ENCODE measurements at places on chromosomes 11 and 22.
A peak's percentile ranks its signal among the peaks of the same experiment; 100 is the strongest.

DNA sequence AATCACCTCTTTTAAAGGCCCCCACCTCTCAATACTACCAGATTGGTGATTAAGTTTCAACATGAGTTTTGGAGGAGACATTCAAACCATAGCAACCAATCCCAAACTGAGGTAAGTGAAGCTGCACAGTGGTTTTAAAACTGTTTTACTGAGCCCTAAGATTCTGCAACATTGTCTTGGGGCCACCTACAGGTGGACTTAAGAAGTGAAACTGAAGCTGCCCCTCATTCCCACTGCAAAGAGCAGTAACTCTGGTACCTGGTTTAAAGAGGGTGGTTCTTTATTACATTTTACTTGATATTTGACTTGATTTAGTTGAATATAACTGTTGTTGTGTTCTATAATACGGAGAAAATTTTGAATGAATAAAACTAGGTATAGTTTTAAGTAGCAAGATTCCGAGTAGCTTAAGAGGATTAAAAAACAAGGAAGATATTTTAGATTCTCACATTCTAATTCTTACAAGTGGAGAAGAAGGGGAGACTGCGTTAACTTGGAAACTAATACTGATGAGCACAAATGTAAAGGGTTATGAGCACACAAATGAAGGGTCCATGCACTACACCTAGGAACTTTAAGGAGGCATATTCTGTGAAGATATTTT, 26.7 kb downstream of the SYT9 start:
- peak; percentile 15 for DNase-seq

DNA sequence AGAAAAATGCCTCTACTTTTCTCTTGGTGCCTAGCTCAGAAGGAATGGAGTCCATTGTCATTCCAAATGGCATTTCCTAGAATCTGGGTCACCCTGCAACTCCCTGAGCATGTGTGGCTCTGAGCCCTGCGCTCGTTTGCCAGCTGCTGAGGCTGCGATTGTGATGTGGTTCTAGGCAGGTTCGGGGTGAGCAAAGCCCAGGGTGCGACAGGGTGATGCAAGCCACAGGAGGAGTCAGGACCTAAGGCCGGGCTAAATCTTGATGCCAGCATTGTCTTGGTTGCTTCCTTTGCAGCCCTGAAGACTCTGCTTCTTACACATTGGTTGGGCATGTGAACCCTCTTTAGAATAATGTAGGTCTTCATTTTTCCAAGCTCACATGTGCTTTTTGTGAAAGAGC, 131.0 kb downstream of the MORC2 start:
- no peak for DNase-seq

DNA sequence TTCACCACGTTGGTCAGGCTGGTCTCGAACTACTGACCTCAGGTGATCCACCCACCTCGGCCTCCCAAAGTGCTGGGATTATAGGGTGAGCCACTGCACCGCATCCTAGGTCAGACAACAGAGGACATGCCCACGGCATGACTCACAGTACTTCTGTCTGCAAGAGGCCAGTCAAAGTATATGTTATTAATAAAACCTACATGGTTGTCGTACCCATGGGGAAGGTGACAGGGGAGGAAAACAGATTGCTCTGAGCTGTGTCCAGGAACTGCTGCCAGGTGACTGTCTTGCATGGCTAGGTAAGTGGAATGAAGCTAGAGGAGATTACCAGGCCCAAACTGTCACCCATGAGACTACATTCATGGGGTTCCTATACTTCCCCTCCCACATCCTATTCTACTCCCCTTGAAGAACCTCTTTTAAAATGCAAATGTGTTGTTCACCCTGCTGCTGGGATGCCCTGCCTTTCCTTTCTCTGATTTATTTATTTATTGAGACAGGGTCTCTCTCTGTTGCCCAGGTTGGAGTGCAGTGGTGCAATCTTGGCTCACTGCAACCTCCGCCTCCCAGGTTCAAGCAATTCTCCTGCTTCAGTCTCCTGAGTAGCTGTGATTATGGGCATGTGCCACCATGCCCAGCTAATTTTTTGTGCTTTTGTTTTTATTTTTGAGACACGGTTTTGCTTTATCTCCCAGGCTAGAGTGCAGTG, 2.0 kb upstream of the NLRX1 start:
- peak; percentile 67 for DNase-seq

DNA sequence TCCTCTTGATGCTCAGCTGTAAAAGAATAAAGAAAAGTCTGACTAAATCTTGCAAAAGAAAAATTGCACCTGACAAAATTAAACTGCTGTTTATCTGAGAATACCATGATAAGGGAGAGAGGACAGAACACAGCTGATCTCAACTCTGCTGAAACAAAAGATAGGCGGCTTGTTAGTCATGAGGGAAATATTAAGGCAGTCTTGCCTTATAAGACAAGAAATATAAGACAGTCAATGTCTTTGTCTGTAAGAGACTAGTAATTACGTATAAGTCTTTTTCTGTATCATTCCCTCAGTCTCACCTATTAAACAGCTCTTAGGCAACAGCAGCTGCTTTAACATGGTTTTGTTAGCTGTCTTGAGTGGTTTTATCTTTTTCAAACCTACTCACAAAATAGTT, 296.6 kb downstream of the LUZP2 start:
- no peak for DNase-seq

- no peak for DNase-seq
These were observed at the start of gene TPBGL for GRCh38 chr11:75240311-75241035. Gene TPBGL, plus strand, starts transcription at chr11:75240774. Its CDS starts 276 bp downstream, at chr11:75241050.

GRCh38 chr11:113464416-113464815, 10.8 kb downstream of the DRD2 start:
- peak; percentile 69 for DNase-seq

DNA sequence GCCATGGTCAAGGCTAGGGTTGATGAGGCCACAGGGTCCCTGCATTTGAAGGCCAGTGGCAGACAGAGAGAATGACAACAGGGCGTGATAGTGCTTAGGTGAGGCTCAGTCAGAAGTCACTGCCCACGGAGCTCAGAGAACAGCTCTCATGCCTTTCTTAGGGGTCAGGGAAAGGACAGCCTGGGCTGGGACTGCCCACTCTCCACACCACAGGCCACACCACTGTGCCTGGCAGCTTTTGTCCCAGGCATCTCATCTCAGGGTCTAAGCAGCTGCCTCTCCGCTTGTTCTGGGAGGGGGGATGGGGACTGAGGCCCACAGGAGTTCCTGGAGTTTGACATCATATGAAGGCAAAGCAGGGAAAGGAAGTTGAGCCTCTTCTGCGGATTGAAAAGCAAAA, 150.2 kb upstream of the B3GAT1 start:
- no peak for DNase-seq

- peak; percentile 19 for DNase-seq
These were observed 16.3 kb upstream of the ARFGAP3 start for GRCh38 chr22:42873356-42873755.

DNA sequence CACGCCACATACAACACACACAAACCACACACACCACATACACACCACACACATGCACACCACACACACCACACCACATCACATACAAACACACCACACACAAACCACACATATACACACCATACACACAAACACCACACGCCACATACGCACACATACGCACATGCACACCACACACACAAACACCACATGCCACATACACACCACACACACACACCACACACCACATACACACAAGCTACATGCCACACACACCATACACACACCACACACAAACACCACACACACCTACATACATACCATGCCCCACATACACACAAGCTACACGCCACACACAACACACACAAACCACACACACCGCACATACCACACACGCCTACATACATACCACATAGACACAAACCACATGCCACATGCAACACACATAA, 15.7 kb upstream of the TH start:
- DNase-seq = no peak

DNA sequence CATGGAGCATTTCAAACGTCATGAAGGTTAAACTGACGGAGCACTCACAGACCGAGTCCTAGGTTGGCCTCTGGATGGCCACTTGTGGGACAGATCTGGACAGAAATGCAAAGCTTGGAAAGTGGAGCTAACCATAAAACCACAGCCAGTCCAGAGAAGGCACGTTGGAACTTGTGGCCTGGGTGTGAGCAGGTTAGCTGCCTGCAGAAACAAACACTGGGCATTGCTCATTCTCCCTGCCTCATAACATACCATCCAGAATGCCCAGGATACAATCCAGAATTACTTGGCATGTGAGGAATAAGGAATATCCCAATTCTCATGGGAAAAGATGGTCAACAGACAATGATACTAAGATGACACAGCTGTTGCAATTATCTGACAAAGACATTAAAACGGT, 1005.0 kb downstream of the TBC1D22A start:
- no peak for DNase-seq

DNA sequence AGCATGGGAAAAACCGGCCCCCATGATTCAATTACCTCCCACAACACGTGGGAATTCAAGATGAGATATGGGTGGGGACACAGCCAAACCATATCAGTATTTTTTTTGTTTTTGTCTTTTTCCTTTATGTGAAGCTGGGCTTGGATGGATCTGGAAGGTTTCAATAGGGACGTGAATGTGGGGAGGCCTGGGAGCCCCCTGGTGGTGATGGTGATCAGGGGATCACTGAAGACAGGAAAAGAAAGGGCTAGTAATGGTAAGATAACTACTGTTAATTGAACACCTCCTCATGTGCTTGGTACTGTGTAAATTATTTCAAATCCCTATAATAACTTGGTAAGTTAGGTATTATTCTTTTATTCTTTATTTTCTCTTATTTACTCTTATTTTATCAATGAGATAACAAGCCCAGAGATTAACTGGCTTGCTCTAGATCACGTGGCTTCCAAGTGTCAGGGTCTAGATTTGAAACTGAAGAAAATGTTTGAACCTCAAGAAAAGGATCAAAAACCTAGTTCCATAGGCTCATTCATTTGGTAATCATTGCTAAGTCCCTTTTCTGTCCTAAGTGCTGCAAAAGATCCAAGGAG, 364.2 kb downstream of the TENM4 start:
- peak; percentile 10 for DNase-seq

DNA sequence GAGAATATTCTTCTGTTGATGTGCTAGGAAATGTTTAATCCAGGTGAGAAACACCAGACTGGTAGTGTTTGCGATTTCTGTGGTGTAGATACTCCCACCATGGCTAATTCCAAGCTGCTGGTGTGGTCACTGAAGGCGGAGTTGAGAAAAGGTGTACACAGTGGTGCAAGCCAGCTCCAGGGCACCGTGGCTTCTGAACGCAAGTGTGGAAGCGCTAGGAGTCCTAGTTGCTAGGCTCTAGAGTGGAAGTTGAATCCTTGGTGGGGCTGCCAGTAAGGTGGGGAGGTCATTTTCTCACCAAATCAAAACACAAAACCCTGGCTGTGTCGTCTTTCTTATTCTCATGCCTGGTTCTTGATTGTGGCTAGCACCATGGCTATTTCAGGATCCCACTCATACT, 61.6 kb downstream of the ZBTB16 start:
- DNase-seq = no peak

GRCh38 chr11:125504580-125504979, 8.5 kb upstream of the FEZ1 start:
- DNase-seq = no peak

DNA sequence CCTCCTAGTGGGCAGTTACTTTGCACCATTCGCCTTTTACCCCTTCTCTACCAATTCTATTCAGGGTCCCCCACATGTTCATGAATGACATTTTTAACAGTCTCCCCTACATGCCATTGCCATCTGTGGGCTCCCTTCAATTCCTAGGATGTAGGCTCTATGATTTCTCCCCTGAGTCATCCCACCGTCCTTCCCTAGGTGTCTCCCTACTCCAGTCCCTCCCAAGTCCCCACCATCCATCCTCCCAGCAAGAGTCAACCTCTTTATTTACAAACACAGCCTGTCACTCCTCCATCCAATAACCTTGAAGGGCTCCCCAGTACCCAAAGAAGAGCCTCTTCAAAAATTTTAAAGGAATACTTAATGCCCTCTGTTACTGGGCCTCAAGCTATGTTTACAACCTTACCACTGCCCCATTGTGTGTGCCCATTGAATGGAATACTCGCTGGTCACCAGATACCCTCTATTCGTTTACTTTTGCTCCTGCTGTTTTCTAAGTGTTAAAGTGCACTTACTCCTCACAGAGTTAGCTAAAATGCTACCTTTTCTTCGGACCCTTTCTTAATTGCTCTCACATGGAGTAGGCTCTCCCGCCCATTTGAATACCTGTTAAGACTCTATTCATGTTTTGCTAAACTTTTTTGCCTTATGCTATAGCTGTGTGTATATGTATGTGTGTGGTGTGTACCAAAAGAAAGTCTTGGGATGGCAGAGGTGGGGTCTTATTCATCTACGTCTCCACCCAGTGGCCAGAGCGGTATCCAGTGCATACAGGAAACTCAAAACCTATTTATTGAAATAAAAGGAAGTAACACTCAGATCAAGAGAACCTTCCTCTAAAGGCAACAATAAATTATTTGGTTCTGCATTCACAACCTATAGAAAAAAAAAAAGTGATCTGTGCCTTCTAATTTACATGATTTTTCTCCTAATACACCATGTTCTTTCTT, 235.8 kb upstream of the CCDC90B start:
- no peak for DNase-seq

- no peak for DNase-seq
These were observed 3.5 kb downstream of the LARGE2 start for GRCh38 chr11:45926001-45926401.

GRCh38 chr11:47333526-47333845, 19.0 kb downstream of the MYBPC3 start:
- DNase-seq = no peak

DNA sequence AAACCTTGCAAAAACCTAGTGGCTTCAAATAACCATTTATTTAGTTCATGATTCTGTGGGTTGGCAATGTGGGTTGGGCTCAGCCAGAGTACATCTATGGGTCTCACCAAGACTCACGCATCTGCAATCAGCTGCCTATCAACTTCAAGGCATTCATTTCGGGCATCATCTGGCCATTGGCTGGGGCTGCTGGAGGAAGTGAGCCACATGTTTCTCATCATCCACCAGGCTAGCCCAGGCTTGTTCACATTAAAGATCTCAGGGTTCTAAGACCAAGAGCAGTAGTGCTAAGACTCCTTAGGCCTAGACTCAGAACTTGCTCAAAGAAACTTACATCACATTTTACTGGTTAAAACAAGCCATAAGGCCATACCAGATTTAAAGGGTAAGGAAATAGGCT, 478.9 kb upstream of the ARHGAP42 start:
- peak; percentile 46 for DNase-seq

DNA sequence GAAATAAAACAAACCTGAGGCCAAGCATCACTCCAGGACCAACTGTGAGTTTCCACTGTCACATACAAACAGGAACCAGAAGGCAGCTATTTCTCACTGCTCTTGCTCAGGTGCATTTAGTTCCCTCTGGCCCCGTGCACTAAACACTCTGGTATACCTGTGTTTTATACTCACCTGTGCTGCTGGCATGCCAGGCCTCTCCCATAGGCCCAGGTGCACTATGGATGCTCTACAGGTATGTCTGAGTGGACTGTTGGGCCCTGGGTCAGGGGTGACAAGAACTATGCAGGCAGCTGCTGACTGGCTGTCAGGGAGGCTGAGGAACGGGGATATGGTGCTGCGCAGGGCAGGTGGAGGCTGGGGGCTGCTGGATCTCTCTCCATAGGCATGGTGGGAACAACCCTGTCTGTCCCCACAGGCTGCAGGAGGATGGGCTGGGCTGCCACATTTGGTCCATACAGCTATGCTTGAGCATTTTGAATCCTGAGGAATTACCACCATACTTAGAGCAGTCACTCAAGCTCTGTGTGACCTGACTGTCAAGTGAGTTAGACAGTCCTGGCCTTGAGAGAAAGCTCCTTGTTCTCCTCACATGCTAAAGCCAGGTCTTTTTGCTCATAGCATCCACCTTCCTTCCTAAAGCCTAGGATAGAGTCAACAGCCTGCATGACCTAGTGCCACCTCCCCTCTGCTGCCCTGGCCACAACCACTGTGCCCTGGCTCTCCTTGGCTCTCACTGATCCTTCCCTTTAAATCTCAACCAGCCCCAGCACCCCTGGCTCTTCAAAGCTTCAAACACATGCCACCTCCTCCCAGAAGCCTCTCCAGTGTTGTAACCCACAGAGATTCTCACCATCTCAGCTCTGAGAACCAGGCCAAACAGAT, 72.9 kb downstream of the C11orf58 start:
- no peak for DNase-seq

Measured in mammary epithelial cell (primary cell).